ENCODE measurements at places on chromosomes 4 and X. TPM values are rescaled to one million over a fixed set of nuclear protein-coding genes. Genes with fewer than 3 reads are reported as not detected.

Gene PPP2R2C
- 3.0 TPM for total RNA-seq

Gene ARHGAP36
- total RNA-seq = 1.0 TPM

Gene SPP1
- 76.1 TPM for total RNA-seq

Gene PLA2G12A
- total RNA-seq = 26.6 TPM

Gene MAGEB1
- not detected for total RNA-seq

Gene SMIM31
- total RNA-seq = 0.42 TPM

DNA sequence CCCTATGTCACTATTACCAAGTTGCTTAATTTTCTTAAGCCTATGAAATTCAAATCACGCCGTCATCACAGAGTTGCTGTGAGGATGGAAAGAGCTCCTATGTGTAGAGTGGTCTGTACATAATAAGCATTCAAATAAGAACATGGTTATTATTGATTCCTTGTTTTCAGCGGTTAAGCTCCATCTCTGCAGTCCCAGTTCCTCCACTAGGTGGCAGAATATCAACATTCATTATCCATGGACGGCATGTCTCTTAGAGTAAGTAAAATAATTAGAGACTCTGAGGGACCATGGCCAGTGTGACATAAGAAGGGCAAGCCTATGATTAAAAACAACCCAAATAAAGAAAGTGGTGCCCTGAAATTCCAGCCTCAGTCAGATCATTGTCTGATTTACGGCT is 132.5 kb upstream of the NHS start:
- peak; percentile 6 for DNase-seq

DNA sequence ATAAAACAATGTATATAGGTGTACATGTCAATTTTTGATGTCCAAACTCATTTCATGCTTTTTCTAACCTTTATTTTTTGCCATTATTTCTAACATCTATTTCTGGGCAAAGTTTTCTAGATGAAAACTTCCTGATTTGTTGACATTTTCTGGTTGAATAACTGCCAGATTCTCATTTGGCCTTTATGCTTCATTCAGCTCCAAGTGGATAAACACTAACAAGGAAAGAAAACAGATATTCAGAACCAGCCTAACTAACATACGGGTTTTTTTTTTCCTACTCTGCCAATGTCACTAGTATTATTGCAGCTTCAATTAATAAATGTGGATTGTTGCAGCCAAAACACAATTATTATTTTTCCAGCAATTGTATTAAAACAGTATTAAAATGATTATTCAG is 50.9 kb upstream of the RAP1GDS1 start:
- DNase-seq = no peak

GRCh38 chrX:69066966-69067525 is 98.2 kb downstream of the PJA1 start:
- DNase-seq = no peak

- DNase-seq = no peak
Measured at GRCh38 chr4:83361416-83362103, 26.9 kb upstream of the HPSE start.

DNA sequence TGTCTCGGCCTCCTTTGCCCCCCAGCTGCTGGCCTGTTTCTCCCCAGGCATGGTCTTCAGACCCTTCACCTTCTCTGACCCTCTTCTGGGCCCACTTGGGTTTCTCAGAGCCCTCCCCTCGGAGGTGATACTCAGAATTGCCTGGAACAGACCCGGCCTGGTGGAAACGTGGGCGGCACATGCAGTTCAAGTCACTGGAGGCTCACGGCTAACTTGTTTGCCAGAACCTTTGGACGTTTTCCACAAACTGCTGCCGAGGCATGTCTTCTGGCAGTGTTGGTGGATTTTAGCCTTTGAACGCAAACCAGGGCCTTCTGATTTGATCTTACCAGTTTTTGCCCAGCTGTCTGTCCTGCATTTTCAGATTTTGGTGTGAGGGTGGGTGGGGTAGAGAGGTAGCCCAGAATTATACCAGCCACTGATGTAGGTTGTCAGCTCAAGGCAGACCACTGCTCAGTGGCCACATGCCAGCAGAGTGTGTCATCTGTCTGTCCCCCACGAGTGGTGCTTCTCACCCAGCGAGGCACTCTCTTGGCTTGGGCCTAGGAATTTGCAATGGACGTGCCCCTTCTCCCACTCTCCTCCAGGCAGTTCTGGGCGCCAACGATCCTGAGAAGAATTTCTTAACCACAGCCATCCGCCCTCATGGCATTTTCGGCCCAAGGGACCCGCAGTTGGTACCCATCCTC is 32.5 kb upstream of the ZNF185 start:
- DNase-seq = no peak

- no peak for DNase-seq
Measured at GRCh38 chr4:72295966-72296557, 264.3 kb downstream of the NPFFR2 start.

- DNase-seq = no peak
Measured at GRCh38 chrX:46125111-46125510, 420.1 kb downstream of the ZNF674 start.

- no peak for DNase-seq
Measured at GRCh38 chr4:25089051-25089763, 58.5 kb upstream of the LGI2 start.

- peak; percentile 87 for DNase-seq
Measured at GRCh38 chr4:184096561-184097240, 121.0 kb downstream of the ENPP6 start.

All from urinary bladder (tissue), 4 donors.